ENCODE measurements at places on chromosomes 2 and 18. TPM values are rescaled to one million over a fixed set of nuclear protein-coding genes. Genes with fewer than 3 reads are reported as not detected.

DNA sequence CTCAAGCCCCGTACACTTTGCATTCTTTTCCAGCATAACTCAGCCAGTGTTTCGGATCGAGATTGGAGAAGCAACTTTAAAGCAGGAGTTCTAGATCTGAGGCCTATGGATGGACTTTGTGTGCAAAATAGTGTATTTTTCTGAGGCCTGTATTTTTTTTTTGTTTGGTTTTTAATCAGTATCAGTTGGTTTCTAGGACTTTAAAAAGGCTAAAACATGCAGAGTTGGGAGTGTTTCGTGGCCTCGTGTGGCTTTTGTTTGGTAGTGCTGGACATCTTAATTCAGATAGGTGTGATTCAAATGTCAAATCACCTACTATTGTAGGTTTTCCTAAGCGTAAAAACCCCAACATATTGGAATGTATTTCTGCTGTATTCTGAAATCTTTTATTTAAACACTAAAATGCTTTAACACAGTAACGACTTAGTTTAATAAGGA lies 282 bp upstream of the PUS10 start:
- H3K27ac ChIP-seq: peak overlapping the region; percentile 98
- H3K36me3 ChIP-seq: peaks cover 23% of the 10 kb centered on the region
- H3K4me3 ChIP-seq: peak overlapping the region; percentile 98
- H3K4me1 ChIP-seq: peaks cover 27% of the 10 kb centered on the region
- H3K27me3 ChIP-seq: no peaks in the 10 kb centered on the region

DNA sequence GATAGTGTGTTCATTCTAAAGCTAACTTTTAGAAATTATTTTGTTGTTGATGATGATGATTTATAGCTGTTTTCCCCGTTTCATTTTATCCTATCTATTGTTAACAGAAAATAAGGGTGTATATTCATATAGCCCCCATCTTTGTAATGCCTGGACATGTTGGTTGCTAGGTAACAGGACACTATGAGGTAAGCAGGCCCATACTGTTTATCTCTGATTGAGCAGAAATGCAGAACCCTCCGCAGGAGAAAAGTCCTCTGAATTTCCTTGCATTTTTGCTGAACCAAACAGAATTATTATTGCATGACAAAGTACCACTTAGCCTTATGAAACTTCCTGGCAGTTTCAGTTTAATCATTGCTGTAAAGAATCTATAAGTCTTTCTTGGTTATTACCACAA lies 339.4 kb downstream of the DCC start:
- no peak overlapping the region for H3K4me3 ChIP-seq
- no peak for DNase-seq
- peaks cover 22% of the 10 kb centered on the region for H3K4me1 ChIP-seq
- H3K27ac ChIP-seq: no peak overlapping the region
- H3K36me3 ChIP-seq: no peaks in the 10 kb centered on the region

STON1 gene
- 35.0 TPM for total RNA-seq

GRCh38 chr2:29066271-29066860 lies 8.0 kb downstream of the PCARE start:
- peaks cover 51% of the 10 kb centered on the region for H3K4me1 ChIP-seq
- H3K27ac ChIP-seq: no peak overlapping the region
- DNase-seq: no peak
- no peaks in the 10 kb centered on the region for H3K36me3 ChIP-seq

CCDC85A gene
- 1.9 TPM for total RNA-seq

DNA sequence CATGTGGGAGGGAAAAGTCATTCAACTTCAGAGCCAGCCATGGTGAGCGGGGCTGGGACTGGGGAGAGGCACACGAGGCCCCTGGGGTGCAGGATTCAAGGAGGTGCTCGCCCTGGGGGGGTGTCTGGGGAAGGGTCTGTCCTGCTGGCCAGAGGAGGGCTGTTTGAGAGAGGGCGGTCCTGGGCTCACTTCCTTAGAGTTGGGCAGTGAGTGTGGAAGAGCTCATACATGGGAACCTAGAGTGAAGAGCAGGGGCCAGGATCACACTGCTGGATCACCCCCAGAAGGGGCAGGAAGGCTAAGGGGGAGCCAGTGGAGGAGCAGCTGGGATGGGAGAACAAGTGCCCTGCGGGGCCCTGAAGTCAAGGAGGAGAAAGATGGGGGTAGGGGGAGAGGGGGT lies 6.5 kb downstream of the SH3BP4 start:
- H3K4me3 ChIP-seq: no peak overlapping the region
- no peak for DNase-seq
- peaks cover 52% of the 10 kb centered on the region for H3K4me1 ChIP-seq
- peak overlapping the region; percentile 21 for H3K27ac ChIP-seq
- H3K27me3 ChIP-seq: no peaks in the 10 kb centered on the region

GRCh38 chr18:43238429-43238828 lies 38.9 kb downstream of the SYT4 start:
- H3K4me1 ChIP-seq: peaks cover 7% of the 10 kb centered on the region
- no peak for DNase-seq
- H3K27me3 ChIP-seq: no peaks in the 10 kb centered on the region
- no peak overlapping the region for H3K27ac ChIP-seq
- H3K36me3 ChIP-seq: no peaks in the 10 kb centered on the region
- no peak overlapping the region for H3K4me3 ChIP-seq

DNA sequence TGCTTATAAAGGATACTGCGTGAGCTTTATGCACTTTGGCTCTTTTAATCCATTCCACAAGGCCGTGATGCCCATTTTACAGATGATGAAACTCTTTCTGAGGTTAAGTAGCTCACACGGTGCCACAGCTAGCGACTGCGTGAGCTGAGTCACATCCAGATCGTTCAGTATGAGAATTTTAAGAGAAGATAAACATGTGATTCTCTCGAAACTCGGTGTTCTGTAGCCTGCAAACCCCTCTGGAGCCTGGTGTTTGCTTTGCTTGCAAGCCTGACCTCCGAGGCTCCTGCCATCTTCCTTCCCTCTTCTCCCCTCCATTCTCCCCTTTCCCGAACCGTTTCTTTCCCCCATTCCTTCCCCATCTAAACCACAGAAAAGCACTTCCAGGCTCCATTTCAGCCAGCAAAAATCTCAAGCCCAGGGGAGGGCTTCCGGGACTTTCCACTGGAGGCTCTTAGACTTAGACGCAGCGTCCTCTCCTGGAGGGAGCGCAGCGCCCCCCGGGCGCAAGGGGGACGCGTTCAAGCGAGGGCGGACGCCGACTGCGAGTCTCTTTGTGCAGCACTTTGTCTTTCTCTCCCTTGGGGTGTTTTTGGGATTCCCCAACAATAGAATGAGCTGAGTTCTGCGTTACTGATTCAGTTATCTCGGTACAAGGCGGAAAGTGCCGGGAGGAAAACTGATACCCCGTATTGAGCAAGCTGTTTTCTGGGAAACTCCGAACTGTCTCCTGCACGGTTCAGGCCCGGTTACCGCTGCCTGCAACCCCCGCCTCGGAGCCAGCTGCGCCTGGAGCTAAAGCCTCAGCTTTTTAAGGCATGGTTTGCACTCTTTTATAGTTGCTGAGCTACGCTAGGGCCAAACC lies 38.0 kb downstream of the CYP1B1 start:
- H3K4me1 ChIP-seq: peaks cover 16% of the 10 kb centered on the region
- peaks cover 4% of the 10 kb centered on the region for H3K36me3 ChIP-seq
- DNase-seq: no peak
- H3K27me3 ChIP-seq: peaks cover 19% of the 10 kb centered on the region
- H3K27ac ChIP-seq: peak overlapping the region; percentile 6

EGR4 gene
- total RNA-seq: 0.36 TPM

- no peak overlapping the region for H3K27ac ChIP-seq
- DNase-seq: no peak
- H3K4me1 ChIP-seq: peaks cover 34% of the 10 kb centered on the region
- H3K27me3 ChIP-seq: no peaks in the 10 kb centered on the region
- no peak overlapping the region for H3K4me3 ChIP-seq
Measured at GRCh38 chr2:40303746-40304145, 148.1 kb downstream of the SLC8A1 start.

DNA sequence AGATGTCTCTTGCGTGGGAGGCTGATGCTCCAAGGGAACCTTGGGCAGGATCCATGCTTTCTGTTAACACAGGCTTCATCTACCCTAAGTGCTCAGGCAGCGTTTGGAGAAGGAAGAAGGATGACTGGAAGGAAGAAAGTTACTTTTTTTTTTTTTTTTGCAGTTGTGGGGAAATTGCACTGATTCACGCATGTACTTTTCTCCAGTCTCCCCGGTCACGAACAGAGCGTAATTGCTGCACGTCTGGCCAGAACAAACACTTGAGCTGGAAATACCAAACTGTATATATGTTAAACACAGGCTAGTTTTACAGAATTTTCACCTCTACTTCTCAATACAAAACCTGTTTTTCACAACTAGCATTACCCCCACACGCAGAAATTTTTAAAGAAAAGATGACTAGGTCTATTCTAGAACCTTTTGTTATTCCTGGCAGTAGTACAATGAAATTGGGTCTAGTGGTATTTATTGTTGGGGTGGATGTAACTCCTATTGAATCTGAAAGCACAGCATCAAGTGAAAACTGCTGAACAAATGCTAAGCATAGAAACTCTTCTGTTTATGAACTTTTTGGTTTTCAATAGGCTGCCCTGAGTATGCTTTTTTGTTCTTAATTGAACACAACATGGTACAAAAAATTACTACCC lies 9.3 kb upstream of the SCYGR5 start:
- no peaks in the 10 kb centered on the region for H3K36me3 ChIP-seq
- peaks cover 13% of the 10 kb centered on the region for H3K4me1 ChIP-seq
- H3K27ac ChIP-seq: no peak overlapping the region
- H3K27me3 ChIP-seq: no peaks in the 10 kb centered on the region
